Gastroesophageal sphincter (tissue), 4 donors: ENCODE measurements at places on chromosomes 3 and 15.

DNA sequence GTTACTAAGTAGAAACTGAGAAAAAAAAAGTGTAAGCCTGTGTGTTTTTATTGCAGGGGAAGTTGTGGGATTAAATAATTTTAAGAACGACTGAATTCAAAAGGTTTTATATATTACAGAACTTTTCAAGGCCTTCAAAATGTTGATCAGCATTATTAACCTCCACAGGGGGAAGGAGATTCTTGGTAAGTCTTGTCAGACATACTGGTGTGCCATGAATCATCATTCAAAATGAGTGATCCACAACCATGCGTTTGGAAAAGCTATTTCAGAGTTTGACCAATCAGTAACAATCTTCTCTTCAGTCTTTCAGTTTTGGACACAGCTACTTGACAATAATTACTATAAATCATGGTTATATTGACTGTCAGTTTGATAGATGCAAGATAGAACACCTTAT, 70.2 kb downstream of the ADAMTS9 start:
- no peak for ATAC-seq

- ATAC-seq: no peak
These were observed 261.3 kb upstream of the NR2E3 start for GRCh38 chr15:71549091-71549490.

- ATAC-seq: no peak
These were observed 39.6 kb downstream of the TGM4 start for GRCh38 chr3:44913868-44914468.

DNA sequence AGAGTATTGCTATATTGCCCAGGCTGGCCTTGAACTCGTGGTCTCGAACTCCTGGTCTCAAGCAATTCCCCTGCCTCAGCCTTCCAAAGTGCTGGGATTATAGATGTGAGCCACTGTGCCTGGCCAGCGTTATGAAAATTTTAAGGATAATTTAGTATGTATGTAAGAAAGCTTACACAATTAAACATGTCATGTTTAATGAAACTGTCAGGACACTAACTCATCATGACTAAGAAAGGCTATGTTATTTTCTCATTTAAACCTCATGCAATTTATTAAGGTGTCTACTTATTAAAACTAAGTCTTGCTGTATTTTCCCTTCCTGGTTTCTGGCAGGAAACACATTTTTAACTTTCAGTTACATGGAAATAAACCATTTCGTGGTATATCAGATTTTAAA, 106.8 kb upstream of the ATP10A start:
- ATAC-seq: no peak
